ENCODE measurements at places on chromosomes 4 and X. TPM values are rescaled to one million over a fixed set of nuclear protein-coding genes. Genes with fewer than 3 reads are reported as not detected.

The NPY1R gene
- not detected for total RNA-seq

The ADRA2C gene
- not detected for total RNA-seq

The RXFP1 gene
- not detected for total RNA-seq

The SLBP gene
- total RNA-seq = 75.4 TPM

The DMP1 gene
- total RNA-seq = not detected

The SMIM31 gene
- total RNA-seq = not detected

The MAGEE1 gene
- total RNA-seq = 3.0 TPM

The TRIM61 gene
- 0.67 TPM for total RNA-seq

The MAGEB3 gene
- total RNA-seq = not detected

The MAGEA1 gene
- total RNA-seq = not detected

The RGN gene
- total RNA-seq = not detected

The DCHS2 gene
- total RNA-seq = not detected

Measured in activated naive CD4-positive, alpha-beta T cell treated with anti-CD3 and anti-CD28 coated beads for 36 hours (primary cell).